EL (cell line): ENCODE measurements at places on chromosomes 1 and 21.

GRCh38 chr1:176448340-176448739 lies 14.6 kb upstream of the PAPPA2 start:
- no peak for DNase-seq

- DNase-seq: no peak
These were observed 125.2 kb downstream of the PLXNA2 start for GRCh38 chr1:208118841-208119606.

DNA sequence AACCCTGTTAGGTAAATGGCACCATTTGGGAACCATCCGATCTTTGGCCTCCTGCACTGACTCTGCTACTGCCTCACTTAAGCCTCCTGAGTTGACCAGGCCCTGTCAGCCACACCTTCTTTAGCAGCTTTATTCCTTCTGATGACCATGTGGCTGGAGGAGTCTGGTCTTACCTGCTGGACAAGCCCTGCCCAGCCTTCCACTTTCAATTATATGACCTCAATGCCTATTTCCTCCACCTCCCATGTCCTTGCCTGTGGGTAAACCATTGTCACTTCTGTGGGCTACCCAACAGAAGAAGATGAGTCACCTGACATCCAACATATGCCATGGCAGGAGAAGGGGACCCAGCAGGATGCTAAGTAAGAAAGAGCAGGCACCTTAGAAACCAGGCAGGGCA lies 393.8 kb downstream of the NTNG1 start:
- DNase-seq: no peak

- no peak for DNase-seq
These were observed 19.9 kb downstream of the PRXL2B start for GRCh38 chr1:2606396-2606880.

DNA sequence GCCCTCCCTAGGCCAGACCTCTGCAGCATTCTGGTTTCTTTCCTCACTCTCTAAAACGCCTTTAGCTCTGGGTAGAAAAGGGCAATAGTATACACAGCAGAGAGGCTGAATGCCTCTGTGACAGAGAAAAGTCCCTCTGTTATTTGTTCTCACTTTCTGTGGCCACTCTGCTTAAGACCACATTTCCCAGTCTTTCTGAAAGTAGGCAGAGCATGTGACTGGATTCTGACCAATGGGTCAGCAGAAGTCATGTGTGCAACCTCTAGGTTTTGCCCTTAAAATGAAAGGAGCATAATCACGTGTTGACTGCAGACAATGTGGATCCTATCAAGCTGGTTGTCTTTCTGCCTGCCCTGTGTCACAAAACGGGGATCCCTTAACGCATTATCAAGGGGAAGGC lies 79.7 kb upstream of the MARK1 start:
- no peak for DNase-seq

GRCh38 chr1:225999912-226000337 lies 782 bp upstream of the SDE2 start:
- DNase-seq: no peak

DNA sequence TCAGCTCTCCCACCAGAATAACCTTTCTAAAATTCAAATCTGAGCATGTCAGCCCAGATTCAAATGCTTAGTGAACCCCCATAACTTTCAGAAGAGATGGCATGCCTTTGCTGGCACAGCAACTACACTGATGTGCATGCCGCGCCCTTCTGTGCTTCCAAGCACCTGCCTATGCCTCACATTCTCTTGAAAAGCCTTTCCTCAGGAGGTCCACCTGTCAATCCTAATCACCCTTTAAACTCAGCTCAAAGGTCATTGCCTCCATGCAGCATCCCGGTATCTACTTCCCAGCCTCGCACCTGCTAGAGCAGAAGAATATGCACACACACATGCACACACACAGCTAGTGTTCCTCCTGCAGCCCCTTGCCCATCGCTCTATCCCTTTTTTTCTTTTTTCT lies 5.2 kb upstream of the S100A2 start:
- DNase-seq: no peak

DNA sequence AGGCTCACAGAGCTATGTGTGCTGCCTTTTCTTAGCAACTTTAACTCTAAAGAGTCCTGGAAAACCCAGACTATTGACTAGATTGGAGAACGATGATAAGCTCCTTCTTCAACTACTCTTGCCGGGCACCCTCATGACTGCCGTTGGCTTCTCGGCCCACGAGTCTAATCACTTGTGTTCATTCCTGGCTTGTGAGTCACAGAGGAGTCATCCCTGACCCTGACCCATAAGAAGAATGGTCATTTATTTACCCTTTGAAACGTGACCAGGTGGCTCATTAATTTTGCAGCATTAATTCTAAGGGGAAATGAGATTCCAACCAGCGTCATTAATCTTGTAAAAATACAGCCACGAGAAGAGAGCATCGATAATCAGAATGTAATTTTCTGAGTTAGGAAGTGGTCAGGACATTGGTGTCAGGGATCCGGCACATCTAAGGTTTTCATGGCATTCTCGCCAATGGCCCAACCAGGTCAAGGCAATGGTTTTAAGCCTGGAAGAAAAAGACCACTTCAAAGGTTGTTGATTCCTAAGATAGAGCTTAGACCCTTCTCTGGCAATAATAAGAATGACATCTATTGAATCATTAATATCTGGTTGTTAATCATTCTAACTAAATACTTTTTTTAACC lies 183.6 kb upstream of the RUNX1 start:
- DNase-seq: peak; percentile 95

DNA sequence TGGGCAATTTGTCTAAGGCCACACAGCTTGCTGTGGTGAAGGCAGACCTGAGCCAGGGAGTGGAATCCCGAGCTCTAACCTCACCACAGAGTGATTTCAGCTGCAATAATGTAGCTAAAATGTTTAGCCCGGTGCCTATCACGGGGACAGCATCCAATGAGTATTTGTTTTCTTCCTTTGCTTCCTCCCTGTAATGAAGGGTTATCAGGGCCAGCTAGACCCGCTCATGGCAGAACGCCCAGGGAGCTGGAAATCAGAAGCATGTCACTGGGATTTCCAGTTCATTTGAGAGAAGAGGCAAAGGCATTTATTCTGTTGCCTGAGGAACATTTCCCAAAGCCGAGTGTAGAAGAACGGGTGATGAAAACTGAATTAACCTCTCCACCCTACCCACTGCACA lies 183.1 kb downstream of the ZSCAN20 start:
- DNase-seq: no peak

- peak; percentile 53 for DNase-seq
These were observed 957 bp downstream of the EPS15 start for GRCh38 chr1:51518033-51518585.

- no peak for DNase-seq
These were observed 14.6 kb downstream of the EPHX1 start for GRCh38 chr1:225824533-225824941.

DNA sequence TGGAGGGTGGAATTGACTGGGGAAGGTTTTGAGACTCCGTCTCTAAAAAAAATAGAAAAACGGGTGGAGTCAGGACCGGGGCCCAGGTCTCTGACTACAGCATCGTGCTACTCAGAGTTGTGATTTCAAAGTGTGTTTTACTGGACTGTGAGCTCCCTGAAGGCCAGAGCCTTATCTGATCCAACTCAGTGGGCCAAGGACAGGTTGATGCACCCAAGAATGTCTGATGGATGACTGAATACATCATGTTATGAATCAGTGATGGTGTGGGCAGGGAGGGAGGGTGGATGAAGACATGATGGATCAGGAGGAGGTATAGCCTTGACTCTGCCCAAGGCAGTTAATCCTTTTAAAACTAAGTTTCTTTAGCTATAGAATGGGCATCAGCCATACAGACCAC lies 81.6 kb downstream of the FOXD2 start:
- DNase-seq: no peak

GRCh38 chr1:206723462-206723804 lies 38.7 kb downstream of the MAPKAPK2 start:
- no peak for DNase-seq

GRCh38 chr1:147502760-147503159 lies 38.5 kb upstream of the BCL9 start:
- DNase-seq: no peak

DNA sequence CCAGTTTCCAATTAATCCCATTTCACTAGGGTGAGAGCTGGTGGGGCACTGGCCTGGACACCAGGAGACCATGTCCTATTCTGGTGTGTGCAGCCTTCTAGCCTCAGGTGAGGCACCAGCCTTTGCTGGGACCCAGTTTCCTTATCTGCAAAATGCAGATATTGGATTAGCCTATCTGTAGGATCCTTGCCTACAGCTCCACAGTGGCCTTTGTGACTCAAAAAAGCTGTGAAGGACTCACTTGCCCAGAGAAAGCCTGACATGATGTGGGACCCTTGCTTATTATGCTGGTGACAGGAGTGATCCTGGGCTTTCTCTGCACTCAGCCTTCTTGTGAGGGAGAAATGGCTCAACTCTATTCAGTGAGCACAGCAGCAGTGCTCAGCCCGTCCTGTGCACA lies 32.3 kb downstream of the TENT5C start:
- DNase-seq: no peak

GRCh38 chr1:214361636-214362035 lies 80.7 kb downstream of the SMYD2 start:
- DNase-seq: no peak

DNA sequence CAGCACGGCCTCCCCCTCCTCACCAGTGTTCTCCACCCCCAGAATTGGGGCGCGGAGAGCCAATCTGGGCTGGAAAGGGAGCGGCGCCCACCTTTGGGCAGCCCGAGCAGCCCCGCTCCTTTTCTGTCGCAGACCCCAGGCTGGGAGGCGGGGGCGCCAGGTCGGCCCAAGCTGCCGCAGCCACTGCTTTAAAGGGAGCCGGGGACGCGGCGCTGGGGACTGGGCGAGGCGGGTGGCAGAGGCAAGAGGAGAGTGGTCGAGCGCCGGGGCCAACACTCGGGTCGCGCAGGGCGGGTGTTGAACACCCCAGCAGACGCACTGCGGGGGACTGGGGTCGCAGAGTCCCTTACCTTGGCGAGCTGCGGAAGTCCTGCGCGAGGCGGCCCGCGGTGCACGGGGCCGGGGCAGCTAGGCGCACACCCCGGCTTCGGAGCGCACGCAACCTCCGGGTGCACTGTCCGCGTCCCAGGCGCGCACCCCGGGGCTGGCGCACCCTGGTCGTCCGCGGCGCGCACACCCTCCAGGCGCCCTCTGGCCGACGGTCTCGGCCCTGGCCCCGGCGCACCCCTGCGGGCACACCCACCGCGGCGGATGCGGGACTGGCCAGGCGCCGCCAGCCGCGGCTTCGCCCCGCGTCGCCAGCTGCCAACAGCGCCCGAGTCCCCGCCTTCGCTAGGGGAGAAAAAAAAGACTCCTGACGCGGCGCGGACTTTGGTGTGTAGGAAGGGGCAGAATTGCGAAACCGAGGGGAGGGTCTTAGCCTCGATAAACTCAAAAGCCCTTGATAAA lies at the start of gene KANK4:
KANK4 (minus strand) TSS at position 679 of the 789 bp plus-strand sequence. CDS start 37,870 bp downstream, outside the sequence.
- DNase-seq: peak; percentile 15

GRCh38 chr1:43953361-43953760 lies 6.6 kb downstream of the IPO13 start:
- DNase-seq: no peak

GRCh38 chr1:100530141-100530540 lies 7.8 kb upstream of the GPR88 start:
- DNase-seq: no peak

- no peak for DNase-seq
These were observed 131.5 kb upstream of the SLC44A3 start for GRCh38 chr1:94688646-94689045.

DNA sequence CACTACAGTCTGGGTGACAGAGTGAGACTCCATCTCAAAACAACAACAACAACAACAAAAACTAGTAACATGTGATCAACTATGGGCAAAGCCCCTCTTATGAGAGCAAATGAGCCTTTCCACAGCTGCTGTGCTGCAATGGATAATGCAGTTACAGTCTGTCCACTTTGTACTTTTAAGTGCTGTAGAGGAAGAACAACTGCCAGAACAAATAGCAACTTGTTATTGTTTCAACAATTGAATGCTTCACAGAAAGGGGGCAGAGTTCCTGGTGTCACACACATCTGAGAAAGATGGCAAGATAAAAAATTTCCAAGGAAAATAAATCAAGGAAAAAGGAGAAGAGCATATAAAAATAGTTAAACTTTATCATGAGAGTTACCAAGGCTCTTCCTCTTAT lies 243.6 kb upstream of the DMRTA2 start:
- DNase-seq: no peak

- DNase-seq: peak; percentile 66
These were observed 775 bp upstream of the TMEM63A start for GRCh38 chr1:225882694-225883615.

DNA sequence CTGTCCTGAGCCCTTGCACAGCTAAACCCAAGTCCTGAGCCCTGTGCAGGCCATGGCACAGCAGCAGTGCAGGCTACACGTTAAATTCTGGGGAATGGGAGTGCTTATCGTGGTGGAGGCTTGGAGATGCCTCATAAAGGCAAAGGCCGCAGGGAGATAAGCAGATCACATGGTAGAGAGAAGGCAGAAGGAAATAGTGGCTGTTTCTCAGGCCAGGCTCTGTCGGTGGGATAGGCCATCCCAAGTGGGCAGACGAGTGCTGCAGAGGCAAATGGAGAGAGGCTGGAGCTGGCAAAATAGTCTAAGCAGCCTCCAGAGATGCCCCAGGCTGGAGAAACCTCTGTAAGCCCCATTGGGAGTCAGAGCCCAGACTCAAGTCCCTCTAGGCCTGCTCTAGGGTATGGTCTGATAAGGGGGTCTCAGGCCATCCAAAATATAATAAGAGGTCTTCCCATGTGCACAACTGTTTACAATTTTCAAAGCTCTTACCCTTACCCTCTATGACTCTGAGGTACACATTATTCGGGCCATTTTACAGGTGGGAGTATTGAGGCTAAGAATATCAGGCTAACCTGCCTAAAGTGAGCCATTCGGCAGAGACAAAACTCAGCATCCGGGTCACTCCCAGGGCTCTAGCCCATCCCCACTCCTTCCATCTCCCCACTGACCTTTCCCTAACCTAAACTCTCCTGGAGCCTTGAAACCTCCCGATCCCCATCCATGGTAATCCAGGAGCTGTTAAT lies 79.6 kb downstream of the NKAIN1 start:
- DNase-seq: no peak

DNA sequence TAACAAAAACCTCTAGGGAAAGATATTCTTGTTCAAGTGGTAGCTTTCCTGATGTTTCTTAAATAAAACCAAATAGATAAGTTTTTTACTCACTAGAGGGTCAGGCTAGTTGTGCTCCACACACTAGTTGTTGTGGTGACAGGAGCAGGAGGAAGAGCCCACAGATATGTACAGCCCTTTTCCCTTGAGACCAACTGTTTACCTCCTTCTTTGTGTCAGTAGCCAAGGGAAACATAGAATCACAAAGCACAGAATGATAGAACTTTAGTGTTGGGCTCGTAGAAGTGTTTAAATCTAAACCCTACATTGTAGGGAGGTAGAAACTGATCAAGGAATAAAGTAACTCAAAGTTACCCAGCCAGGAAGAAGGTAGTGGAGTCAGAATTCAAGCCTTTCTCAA lies 309.0 kb downstream of the CTH start:
- no peak for DNase-seq

- DNase-seq: no peak
These were observed 68.4 kb upstream of the MRPS6 start for GRCh38 chr21:34004974-34005373.

DNA sequence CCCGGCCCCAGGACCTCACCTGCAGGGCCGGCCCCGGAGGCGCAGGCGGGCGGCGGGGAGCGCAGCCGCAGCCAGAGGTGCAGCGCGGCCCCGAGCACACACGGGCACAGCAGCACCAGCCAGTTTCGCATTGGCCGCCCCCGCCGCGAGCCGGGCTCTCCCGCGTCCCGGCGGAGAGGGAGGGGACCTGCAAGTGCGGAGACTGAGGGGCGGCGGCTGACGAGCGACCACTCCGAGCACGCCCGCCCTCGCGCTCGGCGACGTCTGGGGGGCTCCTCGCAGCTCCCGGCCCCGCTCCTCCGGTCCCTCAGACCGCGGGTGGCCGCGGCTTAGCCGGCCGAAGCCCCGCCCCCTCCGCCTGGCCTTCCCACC lies at the start of gene B3GALNT2:
B3GALNT2 (minus strand) TSS at position 331 of the 372 bp plus-strand sequence; CDS start at position 131, 200 bp downstream.
- no peak for DNase-seq

- no peak for DNase-seq
These were observed 51.6 kb downstream of the PCBP3 start for GRCh38 chr21:45695086-45695485.
